CD4-positive, alpha-beta T cell treated with Interferon alpha-2 for 1 hour (primary cell): ENCODE measurements at places on chromosomes 12 and 14.

DNA sequence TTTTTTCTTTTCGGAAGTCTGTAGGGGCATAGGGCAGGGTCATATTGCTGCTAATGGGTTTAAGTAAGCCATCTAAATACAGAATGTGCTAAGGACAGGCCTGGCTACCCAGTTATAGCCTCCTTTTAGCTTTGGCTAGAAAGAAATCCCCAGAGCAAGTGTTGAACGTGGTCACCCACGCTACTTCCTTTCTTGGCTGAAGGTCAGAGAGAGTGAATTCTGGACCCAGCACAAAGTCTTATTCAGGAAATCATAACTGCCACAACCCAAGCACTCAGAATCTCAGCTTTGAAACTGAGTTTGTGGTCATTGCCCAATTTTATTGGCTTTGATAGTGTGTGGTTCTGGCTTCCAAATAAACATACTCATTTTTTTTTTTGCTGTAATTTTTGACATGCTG is 542.1 kb upstream of the ATP2B1 start:
- DNase-seq, result no peak

- DNase-seq, result no peak
Observed at GRCh38 chr14:98474900-98475299, 797.1 kb downstream of the BCL11B start.

- DNase-seq, result no peak
Observed at GRCh38 chr14:63893701-63894458, 41.1 kb downstream of the SYNE2 start.

GRCh38 chr14:102688290-102688689 is 89.0 kb upstream of the TRAF3 start:
- no peak for DNase-seq

- no peak for DNase-seq
Observed at GRCh38 chr12:92079054-92079385, 66.6 kb downstream of the BTG1 start.

DNA sequence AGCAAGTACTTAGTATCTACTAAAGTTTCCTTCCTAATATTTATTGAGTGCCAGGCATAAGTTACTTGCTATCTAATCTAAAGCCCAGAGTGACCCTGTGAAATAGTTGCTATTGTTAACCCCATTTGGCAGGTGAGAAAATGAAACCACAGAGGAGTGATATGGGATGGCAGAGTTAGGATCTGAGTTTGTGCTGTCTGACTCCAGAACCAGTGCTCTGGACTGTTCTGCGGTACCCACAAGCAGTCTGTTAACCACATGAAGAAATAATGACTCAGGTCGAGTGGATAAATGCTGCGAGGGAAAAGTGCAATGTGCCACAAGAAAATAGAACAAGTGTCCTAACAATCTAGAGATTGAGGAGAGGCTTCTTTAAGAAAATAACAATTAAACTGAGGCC is 60.7 kb upstream of the GZMB start:
- DNase-seq, result no peak

DNA sequence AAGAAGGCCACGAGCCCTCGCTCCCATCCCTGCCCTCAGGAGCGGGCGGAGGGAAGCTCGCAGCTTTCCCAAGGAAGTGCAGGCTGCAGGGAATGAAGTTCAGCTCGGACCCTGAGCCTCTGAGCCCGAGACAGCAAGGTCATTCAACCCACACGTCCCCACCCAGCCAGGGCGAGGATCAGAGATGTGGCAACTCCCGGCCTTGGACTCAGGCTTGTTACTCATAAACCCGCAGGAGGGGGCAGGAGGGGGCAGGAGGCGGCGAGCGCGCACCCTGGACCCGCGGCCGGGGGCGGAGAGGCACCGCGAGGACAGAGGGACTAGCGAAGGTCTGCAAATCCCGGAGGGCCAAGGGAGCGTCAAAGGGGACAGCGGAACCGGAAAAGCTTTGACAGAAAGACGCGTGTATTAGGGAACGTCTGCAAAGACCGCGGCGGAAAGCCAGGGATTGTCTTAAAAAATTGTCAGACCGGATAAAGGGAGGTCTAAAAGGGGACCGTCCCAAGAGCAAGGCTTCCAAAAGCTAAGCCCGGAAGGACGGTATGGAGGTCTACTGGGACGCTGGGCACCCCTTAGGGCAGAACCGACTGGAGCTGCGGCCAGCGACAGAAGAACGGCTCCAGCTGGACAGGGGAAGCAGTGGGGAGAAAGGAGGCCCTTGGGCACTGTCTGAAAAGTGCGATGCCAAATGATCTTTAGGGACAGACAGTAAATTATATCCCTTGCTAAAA is 611 bp upstream of the DCAF11 start:
- DNase-seq, result peak; percentile 88

DNA sequence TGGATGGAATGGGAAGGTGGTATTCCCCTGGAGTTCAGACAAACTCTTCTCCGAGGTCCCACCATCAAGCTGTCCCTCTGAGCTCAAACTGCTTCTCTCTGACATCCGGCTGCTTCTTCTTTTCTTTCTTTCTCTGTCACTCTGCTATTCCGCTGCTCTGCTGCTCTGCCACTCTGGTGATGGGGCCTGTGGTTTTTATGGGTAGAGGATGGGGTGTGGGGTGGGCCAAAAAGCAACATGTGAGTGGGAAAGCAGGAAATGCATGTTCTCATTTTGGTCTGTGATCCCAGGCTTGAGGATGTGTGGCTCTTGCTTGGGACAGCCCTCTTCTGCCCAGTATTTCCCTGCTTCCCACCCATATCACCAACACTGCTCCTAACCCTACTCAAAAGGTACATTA is 30.6 kb downstream of the CLECL1 start:
- peak; percentile 72 for DNase-seq

DNA sequence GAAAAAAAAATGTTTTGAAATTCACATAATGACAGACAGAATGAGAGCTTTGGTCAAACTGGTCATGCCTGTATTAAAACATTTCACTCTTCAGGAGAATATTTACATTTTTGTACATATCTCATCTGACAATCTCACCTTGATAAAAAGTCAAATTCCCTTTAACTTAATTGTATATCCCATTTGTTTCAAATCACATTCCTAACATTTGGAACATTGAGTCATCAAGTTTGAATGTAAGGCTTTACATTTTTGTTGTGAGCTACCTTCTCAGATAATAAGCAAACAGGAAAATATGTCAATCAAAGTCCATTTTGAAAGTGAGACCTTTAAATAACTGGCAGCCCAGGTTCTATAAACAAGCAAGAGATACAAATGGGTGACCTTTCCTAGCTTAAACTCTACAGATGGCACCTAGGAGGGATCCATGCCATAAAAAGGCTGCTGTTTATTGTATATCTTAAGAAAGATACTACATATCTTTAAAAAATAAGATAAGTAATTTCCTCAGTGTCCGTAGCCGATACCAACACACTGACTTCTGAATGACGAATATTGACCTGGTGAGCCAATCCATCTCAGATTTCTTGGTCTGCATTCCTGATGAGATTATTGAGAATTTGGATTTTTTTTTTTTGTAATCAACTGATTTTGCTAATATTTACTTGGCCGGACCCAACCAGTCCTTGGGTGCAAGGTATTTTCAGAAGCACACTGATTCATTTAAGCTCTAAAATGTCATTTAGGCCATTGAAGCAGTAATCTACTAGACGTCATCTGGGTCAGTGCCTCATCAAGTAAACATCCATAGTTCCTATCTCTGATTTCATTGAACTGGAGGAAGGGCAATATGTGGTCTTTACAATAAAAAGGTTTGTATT is 259.6 kb downstream of the BTG1 start:
- no peak for DNase-seq

- no peak for DNase-seq
Observed at GRCh38 chr14:101221549-101222160, 318.1 kb upstream of the RTL1 start.
